ENCODE measurements at places on chromosomes 12 and 14.

DNA sequence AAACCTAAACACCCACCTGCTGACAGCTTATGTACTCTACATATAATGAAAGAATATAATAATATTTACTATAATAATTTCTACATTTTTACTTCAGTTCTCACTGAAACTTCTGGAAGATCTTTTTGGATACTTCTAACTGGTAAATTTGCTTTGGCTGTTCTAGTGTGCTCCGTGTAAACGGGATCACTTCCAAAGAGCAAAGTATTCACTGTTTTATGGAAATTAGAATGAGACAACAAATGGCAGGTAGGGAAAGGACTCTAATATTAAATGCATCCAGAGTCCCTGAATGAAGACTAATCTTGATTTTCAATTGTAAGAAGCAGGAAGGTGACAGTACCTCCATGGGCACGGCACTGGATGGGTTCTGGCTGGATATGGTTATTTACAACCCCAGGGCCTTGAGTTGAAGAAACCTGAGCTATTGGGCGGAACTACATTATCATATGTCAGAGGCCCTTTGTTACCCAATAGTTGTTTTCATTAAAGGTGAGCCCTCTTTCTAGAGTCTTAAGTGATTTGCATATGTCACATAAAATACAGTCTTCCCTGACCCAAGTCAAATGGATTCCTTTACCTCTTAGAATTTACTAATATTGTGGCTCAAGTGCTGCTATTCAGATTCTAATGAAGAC lies 10.7 kb downstream of the ERP29 start:
- no peak for DNase-seq

DNA sequence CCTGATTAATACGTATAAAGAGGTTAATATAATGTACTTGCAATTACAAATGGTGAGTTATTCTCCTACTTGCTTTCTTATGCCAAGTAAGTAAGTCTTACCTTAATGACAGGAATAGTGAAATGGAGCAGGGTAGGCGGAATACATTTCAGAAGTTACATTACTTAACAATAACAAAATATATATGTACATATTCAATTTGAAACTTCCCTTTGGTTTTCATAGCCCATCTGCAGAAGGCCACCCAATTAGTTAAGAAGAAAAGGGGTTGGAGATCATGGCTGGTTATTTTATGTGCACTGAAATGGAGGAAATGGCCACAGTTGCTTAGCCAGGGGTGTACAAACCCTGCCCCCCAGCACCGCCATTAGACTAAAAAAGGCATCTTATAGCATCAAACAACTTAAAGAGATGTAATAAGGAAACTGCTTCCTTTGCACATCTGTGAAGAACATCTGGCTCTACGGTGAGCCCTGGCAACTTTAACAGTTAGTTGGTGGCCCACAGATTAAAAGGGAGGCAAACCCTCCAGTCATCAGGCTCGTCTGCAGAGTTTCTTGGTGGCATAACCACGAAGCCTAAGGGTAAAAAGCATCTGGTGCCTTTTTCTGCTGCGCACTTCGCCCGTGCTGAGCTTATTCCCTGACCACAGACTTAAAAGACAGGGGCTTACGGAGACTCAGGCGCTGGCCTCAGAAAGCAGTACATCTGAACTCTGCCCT lies 38.8 kb upstream of the DACT1 start:
- DNase-seq: no peak

GRCh38 chr14:81452341-81453133 lies 52.4 kb upstream of the STON2 start:
- no peak for DNase-seq

GRCh38 chr12:109820816-109821381 lies 12.3 kb downstream of the TRPV4 start:
- no peak for DNase-seq

DNA sequence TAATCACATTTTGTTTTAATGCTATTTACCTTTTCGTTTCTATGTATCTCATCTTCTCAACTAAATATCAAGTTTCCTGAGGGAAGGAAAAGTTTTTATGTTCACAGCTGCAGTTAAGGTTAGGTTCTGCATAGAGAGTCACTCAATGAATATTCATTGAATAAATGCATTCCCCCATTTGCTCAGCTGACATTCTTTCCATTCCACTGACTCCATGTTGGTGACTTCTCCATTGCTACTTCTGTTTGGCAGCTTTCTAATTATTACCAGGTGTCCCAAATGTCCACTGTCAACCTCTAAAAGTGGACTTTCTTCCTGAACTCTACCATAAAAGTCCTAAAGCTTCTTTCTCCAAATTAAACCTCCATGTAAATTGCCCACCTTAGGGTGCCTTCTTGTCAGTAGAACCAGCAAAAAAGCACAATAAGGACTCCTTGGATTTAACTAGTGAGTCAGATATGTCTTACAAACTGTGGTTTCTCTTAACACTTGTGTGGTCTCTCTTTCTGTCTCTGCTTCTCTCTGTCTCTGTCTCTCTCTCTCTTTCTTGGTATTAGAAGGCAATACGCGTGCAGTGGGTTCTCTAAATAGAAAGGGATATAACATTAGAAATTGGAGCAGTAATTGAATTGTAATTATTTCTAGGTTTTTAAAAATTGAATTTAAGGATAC lies 85.9 kb downstream of the TMEM117 start:
- DNase-seq: no peak

DNA sequence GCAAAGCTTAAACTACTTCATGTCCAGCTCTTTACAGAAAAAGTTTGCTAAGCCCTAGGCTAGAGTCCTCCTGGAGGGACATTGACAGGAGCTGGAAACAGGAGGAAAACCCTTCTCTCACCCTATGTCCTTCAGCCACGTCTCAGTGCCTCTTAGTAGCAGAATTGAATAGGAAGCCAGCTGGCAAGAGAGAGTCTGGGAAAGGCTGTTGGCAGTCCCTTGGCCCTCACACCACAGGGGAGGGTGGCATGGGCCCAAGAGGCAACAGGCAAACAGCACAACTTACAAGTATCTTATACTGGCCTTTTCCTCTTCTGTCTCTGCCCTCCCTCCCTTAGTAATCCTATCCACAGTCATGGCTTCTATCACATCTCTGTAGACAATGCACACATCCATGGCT lies 27.7 kb upstream of the DHRS2 start:
- no peak for DNase-seq

GRCh38 chr14:94977016-94977415 lies 180.3 kb downstream of the DICER1 start:
- DNase-seq: no peak

DNA sequence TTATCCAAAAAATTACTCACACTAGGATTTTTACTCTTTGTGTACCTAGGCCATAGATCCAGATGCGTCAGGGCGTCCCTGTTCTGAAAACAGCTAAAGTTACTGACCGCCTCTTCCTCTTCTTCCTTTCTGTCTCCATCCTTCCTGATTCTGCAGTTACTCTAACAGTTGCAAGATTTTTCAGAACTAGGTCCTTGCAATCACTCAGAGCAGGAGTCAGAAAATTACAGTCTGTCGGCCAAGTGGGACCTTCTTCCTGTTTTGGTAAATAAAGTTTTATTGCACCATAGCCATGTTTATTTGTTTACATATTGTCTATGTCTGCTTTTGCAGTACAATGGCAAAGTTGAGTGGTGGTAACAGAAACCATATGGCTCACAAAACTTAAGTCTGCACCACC lies 25.6 kb upstream of the FGF6 start:
- no peak for DNase-seq

DNA sequence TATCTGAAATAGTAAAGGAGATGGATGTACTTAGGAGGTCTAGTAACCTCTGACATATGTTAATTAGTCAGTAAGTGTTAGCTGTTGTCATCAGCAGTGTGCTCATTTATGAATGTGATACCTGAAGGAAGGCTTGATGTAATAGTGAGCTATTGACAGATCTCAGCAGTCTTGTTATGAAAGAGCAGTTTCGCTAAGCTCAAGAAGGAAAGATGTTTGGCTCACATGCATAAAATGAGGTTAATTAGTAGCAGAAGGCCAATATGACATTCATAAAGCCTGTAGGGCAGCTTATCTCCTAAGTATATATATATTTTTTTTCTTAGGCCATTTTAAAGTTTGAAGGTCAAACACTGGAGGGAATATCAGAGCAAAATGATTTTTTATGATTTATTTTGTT lies 2.8 kb downstream of the FAM234B start:
- no peak for DNase-seq

GRCh38 chr12:48994224-48995085 lies 4.7 kb downstream of the DDN start:
- DNase-seq: no peak

DNA sequence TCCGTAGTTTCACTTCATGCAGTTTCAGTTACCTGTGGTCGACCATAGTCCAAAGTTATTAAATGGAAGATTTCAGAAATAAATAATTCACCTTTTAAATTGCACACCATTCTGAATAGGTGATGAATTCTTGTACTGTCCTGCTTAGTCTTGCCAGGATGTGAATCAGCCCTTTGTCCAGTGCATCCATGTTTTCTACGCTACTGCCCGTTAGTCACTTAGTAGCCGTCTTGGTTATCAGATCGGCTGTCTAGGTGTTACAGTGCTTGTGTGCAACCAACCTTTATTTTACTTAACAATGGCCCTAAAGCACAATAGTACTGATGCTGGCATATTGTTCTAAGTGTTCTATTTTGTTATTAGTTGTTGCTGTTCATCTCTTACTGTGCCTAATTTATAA lies 146.7 kb downstream of the ACSS3 start:
- no peak for DNase-seq

GRCh38 chr12:100795174-100795799 lies 711 bp downstream of the ANO4 start:
- no peak for DNase-seq

GRCh38 chr14:73741876-73742519 lies 27.8 kb upstream of the PNMA1 start:
- DNase-seq: no peak

DNA sequence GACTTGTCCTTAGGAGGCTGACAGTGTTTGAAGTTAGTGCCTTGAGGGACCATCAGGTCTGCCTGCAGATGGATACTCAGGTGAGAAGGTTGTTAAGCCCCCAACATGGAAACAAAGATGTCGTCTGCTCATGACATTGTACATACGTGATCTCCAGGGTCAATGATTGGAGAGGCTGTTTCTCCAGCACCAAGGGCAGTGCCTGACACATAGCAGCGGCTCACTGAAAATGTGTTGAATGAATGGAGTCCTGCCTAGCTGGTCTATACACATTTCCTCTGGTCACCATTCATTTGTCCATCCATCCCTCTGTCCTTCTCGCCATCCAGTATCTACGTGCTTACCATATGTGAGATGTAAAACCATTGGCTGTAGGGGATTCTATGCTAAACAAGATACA lies 7.1 kb downstream of the CCDC177 start:
- DNase-seq: no peak

GRCh38 chr14:34667007-34667406 lies 37.1 kb upstream of the SNX6 start:
- DNase-seq: no peak

DNA sequence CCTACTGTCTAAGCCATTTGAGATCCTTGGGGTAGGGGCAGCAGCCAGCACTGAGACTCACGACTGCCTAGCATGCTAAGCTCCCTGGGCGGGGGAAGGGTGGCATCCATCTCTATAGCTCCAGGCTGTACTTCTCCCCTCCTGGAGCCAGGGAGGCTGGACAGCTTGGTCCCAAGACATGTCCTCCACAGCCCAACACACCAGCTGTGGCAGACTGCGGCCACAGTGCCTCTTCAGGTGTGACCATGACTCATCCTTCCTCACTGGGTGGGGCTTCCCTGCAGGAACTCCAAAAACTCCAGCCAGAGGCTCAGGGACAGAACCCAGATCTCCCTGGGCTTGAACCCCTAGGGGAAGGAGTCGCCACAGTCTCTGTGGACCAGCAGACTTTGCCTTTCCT lies 193.9 kb downstream of the GPHN start:
- DNase-seq: no peak

- DNase-seq: no peak
Measured at GRCh38 chr12:21599143-21599999, 5.3 kb downstream of the GYS2 start.

- no peak for DNase-seq
Measured at GRCh38 chr12:109423392-109423791, 53.7 kb downstream of the KCTD10 start.

DNA sequence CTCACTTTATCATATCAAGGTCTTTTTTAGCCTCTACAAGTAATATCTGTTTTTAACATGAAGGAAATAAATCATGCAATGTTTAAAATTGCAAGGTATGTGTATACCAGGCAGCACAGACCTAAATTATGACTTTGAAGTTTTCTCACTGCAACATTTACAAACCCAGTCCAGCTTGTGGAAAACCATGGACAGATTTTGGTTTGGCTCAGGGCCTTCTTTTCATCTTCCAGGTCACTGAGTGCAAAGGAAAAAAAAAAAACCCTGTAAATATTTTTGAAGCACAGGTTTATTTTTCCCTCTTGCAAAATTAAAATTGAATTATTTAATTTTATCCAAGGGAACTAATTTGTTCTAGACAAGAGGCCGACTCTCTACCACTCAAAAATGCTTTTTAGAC lies 13.8 kb downstream of the MGP start:
- DNase-seq: no peak

DNA sequence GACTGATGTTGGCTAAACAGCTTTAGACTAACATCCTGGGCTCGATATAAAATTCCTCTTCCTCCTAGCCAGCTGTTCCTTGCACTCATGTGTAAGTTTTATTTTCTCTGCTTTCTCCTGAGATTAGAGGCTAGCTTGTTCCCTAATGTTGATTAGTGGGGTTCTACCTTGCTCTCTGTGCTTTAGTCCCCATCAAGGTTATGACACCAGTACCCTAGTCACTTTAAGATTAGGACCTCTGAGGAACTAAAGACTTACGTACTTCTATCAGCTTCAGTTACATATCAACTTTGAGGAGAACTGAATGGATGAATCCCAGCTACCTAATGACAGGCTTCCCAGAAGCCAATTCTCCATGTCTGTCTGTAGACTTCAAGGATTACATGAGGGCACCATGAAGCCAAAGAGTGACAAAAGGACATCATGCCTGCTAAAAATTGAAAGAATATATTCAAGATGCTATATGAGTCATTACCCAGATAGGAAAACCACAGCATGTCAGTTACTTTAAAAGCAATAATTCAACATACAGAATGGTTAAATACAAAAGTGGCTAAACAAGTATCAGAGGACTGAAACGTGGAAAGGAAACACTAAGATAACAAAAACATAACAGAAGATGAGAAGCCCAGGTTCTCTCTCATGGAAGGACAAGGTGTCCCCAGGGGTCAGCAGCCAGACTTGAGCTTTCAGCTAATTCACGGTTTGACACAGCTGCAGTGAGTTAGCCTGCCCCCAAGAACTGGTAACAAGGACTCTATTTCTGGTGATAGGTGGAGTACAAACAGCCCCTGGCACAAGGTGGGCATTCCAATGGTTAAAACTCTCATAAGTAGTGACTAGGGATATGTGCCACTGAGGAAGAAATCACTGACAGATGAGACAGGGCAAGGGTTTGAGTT lies 20.4 kb downstream of the ADAM20 start:
- no peak for DNase-seq
